K562 (cell line): ENCODE measurements at places on chromosomes 16 and 17. TPM values are rescaled to one million over a fixed set of nuclear protein-coding genes. Genes with fewer than 3 reads are reported as not detected.

DNA sequence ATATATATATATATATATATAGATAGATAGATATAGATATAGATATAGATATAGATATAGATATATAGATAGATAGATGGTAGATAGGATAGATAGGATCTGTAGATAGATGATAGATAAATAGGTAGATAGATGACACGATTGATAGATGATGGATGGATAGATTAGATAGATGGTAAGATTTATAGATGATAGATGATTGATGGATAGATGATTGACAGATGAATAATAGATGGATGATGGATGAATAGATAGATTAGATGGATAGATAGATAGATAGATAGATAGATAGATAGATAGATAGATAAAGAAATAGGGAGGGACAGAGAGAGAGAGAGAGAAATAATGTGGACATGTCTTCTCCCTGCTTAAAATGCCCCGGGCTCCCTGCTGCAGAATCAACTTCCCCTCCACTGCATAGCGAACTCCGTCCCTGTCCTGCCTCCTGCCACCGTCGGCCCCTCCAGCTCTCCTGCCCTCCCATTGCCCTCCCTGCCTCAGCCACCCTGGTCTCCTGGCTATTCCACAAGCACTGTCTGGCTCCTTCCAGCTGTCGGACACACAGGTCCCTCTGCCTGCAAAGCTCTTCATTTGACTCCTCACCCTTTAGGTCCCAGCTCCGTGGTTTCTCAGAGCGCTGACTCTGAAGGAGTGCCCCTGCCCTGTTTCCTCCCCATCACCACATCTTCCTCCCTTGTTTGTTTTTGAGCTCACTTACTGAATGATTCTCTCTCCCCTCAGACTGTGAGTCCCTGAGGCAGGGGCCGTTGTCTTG, 254.0 kb downstream of the KATNIP start:
- no peak overlapping the region for H3K4me3 ChIP-seq
- no peak for DNase-seq
- no peak overlapping the region for H3K27ac ChIP-seq

DNA sequence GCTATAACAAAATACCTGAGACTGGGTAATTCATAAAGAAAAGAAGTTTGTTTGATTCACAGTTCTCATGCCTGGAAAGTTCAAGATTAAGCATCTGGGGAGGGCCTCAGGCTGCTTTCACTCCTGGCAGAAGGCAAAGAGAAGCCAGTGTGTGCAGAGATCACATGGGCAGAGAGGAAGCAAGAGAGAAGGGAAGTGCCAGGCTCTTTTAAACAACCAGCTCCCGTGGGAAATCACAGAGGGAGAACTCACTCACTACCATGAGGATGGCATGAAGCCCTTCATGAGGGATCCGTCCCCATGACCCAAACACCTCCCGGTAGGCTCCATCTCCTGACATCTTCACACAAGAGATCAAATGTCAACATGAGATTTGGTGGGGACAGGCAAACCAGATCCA, 501.6 kb downstream of the MAF start:
- H3K36me3 ChIP-seq, result no peaks in the 10 kb centered on the region
- H3K4me1 ChIP-seq, result no peaks in the 10 kb centered on the region
- no peak overlapping the region for H3K4me3 ChIP-seq
- no peak for DNase-seq
- H3K27ac ChIP-seq, result no peak overlapping the region

DNA sequence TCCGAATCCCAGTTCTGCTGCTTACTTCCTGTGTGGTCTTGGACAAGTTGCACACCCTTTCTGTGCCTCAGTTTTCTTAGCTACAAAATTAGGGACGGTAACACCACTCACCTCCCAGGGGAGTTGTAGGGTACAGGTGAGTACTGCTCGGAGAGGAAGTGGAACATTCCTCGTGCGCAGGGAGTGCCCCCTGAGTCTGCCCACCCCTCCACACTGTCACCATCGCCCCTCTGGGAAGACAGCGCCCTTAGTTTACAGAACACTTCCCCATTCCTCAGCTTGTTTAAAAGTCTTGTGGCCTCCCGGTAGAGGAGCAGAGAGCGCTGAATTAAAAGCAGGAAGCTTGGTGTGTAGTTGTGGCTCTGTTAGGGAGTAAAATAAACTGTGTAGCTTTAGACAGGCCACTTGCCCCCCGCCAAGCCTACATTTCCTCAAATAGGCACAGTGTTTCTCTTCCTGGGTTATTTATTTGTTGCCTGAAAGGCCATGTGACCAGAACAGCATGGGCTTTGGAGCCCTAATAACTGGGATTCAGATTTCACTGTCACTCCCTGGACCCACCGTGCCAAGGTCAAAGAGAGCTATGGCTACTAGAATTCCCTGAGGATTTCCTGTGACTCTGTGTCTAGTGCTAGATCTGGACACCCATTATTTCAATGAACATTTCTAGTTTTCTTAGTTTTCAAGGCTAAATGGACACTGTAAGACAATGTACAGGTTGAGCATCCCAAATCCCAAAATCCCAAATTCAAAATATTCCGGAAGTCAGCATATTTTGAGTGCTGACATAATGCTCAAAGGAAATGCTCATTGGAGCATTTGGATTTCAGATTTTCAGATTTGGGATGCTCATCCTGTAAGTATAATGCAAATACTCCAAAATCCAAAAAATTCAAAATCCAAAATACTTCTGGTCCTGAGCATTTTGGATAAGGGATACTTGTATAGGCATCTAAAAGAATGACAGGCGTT, 372.5 kb downstream of the SNX29 start:
- H3K27ac ChIP-seq, result no peak overlapping the region
- H3K4me1 ChIP-seq, result no peaks in the 10 kb centered on the region
- H3K36me3 ChIP-seq, result no peaks in the 10 kb centered on the region
- peaks cover 31% of the 10 kb centered on the region for H3K27me3 ChIP-seq
- H3K4me3 ChIP-seq, result no peak overlapping the region

DNA sequence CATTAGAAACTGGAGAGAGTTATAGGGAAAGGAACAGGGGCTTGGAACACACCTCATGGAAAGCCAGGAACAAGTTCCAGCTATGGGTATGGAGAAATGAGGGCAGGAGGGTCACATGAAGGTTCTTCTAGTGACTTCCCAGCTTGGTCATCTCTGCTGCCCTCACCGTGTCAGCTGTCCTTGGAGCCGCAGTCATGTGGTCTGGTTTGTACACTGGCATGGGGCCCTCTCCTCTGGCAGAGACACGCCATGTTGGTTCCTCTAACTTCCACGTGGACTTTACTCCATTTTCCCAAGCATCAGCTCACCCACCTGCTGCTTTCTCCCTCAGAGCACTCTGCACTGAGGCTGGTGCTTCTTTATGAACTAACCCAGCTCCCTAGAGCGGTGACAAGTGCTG, 26.3 kb downstream of the MPG start:
- H3K4me1 ChIP-seq, result peaks cover 59% of the 10 kb centered on the region
- H3K36me3 ChIP-seq, result peaks cover 44% of the 10 kb centered on the region; the same call in 2 of the 3 replicates
- DNase-seq, result no peak
- H3K27ac ChIP-seq, result peak overlapping the region; percentile 71

DNA sequence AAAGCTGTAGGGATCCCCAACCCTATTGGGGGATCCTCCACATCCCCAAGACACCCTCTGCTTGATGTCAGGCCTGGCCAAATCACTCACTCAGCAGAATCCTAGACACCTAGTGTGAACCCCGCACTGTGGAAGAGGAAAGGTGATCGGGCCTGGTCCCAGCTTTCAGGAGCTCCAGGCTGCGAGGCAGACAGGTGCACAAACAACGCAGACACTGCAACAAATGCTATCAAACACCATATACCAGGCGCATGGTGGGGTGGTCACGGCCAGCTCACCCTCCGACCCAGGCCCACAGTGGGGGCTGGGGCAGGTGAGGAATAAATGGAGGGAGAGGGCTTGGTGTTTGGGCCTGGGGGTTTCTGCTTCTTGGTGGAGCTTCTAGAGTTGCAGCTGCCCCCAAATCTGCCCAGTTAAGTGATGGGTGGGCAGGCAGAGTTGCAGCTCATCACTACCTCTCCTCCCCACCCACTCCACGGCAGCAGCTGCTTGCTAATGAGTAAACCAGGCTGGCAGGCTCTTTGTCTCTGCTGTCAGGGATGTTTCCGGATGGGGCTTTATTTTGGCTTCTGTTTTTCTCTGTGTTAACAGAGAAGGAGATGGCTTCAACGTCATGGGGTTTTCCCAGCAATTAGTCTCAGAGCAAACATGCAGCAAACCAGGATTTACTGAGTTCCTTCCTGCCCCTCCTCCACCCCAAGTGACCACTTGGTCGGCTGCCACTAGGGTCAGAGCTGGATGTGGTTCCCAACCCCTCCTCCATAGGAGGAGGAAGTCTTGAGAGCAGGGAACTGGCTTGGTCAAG, 46.6 kb downstream of the PECAM1 start:
- no peak for DNase-seq
- peaks cover 17% of the 10 kb centered on the region; the same call in 1 of the 2 replicates for H3K4me1 ChIP-seq
- no peaks in the 10 kb centered on the region for H3K27me3 ChIP-seq
- no peak overlapping the region for H3K27ac ChIP-seq

DNA sequence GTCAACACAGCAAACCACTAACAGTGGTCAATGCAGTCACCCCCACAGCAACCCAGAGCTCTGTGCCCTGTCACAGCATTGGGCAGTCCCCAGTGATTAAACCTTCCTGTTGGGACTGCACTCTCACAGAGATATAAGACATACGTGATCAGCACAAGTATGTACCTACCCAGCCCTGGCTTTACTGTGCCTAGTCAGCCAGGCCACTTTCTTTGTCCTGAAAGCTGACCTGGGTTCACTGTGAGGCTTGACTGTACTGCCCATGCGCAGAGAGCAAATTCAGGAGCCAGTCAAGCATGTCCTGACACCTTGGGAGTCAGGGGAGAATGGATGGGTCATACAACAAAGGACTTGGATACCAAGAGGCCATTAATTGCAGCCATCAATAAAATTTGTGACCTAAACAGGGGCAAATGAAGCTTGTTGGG, 10.9 kb upstream of the TMEM170A start:
- H3K27ac ChIP-seq, result no peak overlapping the region
- H3K36me3 ChIP-seq, result no peaks in the 10 kb centered on the region
- DNase-seq, result no peak
- no peak overlapping the region for H3K4me3 ChIP-seq
- peaks cover 9% of the 10 kb centered on the region for H3K4me1 ChIP-seq
- peaks cover 13% of the 10 kb centered on the region; the same call in 1 of the 3 replicates for H3K27me3 ChIP-seq

DNA sequence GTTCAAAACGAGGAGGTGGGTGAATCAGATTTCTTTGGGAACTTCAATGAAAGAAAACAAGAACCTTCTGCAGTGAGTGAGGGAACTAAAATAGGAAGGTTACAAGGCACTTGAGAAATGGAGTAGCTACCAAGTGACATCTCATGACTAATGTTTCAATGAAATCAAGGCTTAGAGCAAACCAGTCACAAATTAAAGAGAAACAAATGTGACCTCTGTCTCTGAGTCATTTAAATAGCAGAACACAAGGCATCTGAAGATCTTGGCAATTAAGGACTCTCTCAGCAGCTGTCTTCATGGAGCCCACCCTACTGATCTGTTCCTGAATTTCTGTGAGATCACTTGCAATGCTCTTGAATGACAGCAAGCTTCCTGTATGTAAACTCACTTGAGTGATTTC, 109.5 kb downstream of the CDH11 start:
- H3K4me1 ChIP-seq, result no peaks in the 10 kb centered on the region
- H3K27ac ChIP-seq, result no peak overlapping the region
- H3K27me3 ChIP-seq, result no peaks in the 10 kb centered on the region
- H3K4me3 ChIP-seq, result no peak overlapping the region
- DNase-seq, result no peak

DNA sequence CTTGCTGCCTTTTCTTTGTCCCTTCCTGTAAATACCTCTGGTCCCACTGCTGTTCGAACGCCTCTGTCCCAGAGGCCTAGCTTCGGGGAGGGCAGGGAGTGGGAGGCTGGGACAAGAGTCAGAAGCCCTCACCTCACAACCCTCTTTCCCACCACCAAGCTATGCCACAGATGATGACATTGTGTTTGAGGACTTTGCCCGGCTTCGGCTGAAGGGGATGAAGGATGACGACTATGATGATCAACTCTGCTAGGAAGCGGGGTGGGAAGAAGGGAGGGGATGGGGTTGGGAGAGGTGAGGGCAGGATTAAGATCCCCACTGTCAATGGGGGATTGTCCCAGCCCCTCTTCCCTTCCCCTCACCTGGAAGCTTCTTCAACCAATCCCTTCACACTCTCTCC, 10.4 kb downstream of the ARRB2 start:
- peaks cover 11% of the 10 kb centered on the region for H3K4me1 ChIP-seq
- H3K27ac ChIP-seq, result no peak overlapping the region
- DNase-seq, result no peak
- no peaks in the 10 kb centered on the region for H3K27me3 ChIP-seq

- peaks cover 12% of the 10 kb centered on the region; the same call in 1 of the 2 replicates for H3K4me1 ChIP-seq
- no peak for DNase-seq
- H3K4me3 ChIP-seq, result no peak overlapping the region
- H3K27ac ChIP-seq, result no peak overlapping the region
Measured at GRCh38 chr16:67770346-67770991, 35.9 kb downstream of the RANBP10 start.

DNA sequence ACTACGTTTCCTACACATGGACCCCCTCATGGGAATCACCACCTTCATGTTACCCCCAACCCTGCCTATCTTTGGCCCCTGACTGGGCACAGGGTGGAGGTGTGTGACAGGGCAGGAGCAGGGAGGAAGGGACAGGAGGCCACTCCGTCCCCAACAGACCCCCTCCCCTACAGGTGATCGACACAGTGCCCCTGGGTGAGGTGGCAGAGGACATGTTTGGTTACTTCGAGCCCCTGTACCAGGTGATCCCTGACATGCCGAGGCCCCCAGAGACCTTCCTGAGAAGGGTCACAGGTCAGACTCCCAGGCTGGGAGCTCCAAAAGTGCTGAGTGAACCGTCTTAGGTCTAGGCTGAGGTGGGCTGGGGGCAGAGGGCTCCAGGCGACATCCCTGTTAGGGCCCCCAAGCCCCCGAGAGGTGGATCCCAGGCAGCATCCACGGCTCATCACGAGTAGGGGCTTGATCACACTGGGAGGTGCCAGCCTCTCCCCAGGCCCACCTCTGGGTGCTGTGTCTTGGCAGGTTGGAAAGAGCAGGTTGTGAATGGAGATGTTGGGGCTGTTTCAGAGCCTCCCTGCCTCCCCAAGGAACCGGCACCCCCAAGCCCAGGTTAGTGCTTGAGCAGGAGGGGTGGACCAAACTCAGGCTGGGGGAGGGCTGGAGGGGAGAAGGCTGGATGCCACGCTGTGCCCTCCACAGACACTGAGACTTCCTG, 1.5 kb downstream of the ACBD4 start:
- H3K36me3 ChIP-seq, result no peaks in the 10 kb centered on the region
- no peaks in the 10 kb centered on the region for H3K27me3 ChIP-seq
- no peak overlapping the region for H3K27ac ChIP-seq
- no peak overlapping the region for H3K4me3 ChIP-seq
- no peak for DNase-seq

DNA sequence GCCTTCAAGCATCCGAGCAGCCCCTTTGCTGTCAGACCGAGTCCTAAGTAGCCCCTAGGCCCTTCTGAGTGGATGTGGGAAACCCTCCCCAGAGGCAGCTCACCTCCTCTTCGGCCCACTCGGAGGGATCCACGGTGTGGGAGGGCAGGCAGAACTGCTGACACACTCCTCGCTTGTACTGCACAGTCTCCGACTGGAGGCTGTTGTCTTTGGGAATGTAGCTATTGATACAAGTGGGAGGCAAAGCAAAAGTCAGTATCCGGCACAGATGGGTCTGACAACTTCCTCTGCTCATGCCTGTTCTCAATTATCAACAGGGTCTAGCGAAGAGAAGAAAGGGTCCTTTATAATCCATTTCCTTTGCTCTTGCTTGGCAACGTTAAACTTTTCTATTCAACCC, 25.9 kb upstream of the FOXJ1 start:
- no peaks in the 10 kb centered on the region for H3K4me1 ChIP-seq
- no peak overlapping the region for H3K4me3 ChIP-seq

The EXOC3L1 gene
- not detected in 2 replicates for total RNA-seq

The ZNF287 gene
- 0.18 and 0.22 TPM in 2 replicates for total RNA-seq

The KRTAP9-8 gene
- total RNA-seq, result not detected in 2 replicates

The TBC1D3G gene
- total RNA-seq, result not detected in 2 replicates
